GM12864 (cell line): ENCODE measurements at places on chromosomes 5 and 9.

DNA sequence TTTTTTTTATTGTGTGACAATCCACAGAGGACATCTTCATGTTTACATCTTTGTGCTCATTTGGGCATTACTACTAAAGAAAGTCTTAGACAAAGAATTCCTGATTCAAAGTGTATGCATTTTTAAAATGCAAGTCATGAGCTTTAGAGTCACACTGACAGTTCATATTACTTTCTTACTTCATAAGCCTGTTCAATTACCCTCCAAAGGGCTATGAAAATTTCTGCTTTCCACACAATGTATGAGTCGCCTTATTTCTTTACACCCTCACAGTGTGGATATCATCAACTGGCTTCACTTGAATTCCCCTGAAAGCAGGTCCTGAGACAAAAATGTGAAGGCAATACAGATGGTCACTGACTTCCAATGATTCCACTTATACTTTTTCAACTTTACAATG lies 280.4 kb upstream of the PTGER4 start:
- DNase-seq: no peak

- DNase-seq: no peak
Observed at GRCh38 chr9:16811987-16812685, 58.3 kb downstream of the BNC2 start.

DNA sequence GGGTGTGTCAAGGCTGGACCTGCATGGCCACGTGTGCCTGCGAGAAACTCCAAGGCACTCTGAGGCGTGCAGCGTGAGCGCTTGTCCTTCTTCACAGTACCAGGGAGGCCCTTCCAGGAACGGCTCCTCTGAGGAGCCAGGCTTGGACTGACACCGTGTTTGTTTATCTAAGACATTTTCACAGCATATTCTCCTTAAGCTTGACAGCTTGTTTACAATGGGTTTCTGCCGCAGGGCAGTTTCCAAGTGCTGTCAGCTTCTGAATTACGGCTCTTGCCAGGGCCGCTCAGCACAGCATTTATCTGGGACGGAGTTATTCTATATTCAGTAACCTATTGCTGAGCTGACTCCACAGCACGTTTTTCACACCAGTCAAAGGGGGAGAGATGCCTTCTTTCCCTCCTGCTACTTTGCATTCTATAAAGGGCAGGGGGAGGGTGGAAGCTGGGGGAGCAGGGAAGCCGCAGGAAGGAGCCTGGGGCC lies 98.4 kb downstream of the LMNB1 start:
- DNase-seq: no peak

GRCh38 chr9:98555651-98556465 lies 152.9 kb downstream of the GABBR2 start:
- no peak for DNase-seq

DNA sequence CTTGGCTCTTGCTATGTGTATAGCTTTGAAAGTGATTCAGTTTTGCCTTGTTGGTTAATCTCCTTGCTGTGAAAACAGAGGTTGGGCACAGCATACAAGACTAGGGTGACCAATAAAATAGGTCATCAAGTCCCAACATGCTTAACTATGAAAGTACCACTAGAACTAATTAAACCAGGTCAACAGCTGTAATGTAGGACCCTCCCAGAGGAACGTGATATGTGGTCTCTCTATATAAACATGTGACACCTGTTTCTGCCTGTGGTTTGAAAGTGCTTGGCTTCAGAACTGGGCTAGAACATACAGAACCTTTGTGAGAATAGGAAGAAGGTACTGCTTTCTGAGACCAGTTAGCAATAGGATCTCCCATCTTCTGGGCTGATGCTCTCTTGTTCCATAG lies 297.1 kb downstream of the FBXL7 start:
- DNase-seq: no peak

- no peak for DNase-seq
Observed at GRCh38 chr5:132667761-132668705, 5.8 kb upstream of the IL4 start.

DNA sequence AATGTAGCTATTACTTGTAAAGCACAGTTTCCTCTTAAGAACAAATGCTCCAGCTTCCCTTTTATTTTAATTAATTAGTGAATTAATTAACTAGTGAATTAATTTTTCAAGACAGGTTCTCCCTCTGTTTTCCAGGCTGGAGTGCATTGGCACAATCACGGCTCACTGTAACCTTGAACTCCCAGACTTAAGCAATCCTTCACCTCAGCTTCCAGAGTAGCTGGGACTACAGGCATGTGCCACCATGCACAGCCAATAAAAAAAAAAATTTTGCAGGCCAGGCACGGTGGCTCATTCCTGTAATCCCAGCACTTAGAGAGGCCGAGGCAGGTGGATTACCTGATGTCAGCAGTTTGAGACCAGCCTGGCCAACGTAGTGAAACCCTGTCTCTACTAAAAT lies 44.1 kb downstream of the FCHO2 start:
- no peak for DNase-seq

DNA sequence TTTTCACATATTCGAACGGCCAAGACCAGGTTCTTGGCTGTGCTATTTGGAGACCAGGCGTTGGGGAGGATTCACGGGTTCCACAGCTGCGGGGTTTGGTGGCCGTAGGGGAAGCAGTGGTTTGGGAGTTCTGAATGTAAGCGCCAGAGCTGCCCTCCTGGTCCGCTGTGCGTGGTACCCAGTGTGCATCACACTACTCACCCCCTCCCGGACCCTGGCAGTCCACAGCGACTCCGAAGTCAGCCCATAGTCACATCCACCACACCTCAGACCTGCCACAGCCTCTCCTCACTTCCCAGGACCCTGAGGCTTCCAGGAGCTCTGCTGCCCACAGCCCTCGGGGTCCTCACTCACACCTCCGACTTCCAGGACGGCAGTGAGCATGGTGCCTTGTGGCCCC lies 26.8 kb downstream of the AMBP start:
- no peak for DNase-seq

- no peak for DNase-seq
Observed at GRCh38 chr5:42807722-42808447, 3.8 kb downstream of the SELENOP start.

DNA sequence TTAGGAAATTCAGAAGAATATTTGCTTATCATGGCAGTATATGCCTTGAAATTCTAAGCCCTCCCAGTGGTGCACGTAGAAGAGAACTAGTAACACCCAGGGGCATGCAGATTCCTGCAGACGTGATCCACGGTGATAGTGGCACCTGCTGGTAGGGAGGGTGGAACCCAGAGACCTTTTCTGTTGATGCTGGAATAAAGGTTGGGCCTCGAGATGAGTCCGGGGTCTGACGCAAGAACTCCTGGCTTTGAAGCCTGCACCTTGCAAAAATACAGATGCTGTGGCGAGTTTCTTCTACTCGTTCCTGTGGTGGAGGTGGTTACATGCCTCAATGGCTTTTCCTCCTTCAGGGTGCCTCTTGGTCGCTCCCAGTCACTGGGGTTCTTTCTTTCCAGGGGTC lies 39.5 kb upstream of the PHF2 start:
- no peak for DNase-seq

- DNase-seq: no peak
Observed at GRCh38 chr9:132708239-132708638, 38.0 kb downstream of the GTF3C4 start.

- no peak for DNase-seq
Observed at GRCh38 chr5:58394339-58394738, 65.5 kb downstream of the PLK2 start.

DNA sequence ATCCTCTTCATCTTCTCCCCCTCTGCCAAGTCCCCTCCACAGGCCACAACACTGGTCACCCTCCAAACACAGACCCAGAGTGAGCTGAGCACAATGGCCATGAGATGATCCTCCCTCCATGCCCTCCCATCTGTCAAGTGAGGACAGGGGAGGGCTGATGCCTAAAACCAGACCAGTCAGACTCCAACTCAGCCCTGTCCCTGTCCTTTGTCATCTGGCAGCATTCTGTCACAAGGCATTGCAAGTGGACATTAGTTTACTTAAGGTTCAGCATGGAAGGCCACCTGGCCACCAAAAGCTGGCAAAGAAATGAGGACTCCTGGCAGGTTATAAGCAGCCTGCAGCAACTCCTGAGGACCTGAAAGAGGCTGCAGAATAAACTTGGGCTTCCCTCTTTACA lies 136.2 kb upstream of the SLC30A5 start:
- no peak for DNase-seq

- no peak for DNase-seq
Observed at GRCh38 chr9:21326526-21327139, 8.6 kb downstream of the KLHL9 start.
